ENCODE measurements at places on chromosomes 7 and 10. TPM values are rescaled to one million over a fixed set of nuclear protein-coding genes. Genes with fewer than 3 reads are reported as not detected.

Gene LRIT1
- not detected for total RNA-seq

Gene FRMPD2
- 4.3 TPM for total RNA-seq

Gene ASB10
- total RNA-seq: 17.2 TPM

Gene NPSR1
- not detected for total RNA-seq

Gene PLXDC2
- total RNA-seq: 27.2 TPM

Gene SPDYE5
- not detected for total RNA-seq

Gene PIK3AP1
- total RNA-seq: 10.5 TPM

Gene CHST15
- total RNA-seq: 9.2 TPM

Gene FAM25G
- not detected for total RNA-seq

Gene OR13A1
- not detected for total RNA-seq

Gene AKR1C2
- total RNA-seq: 55.5 TPM

Gene SPDYE2B
- total RNA-seq: not detected

Gene RGR
- 0.36 TPM for total RNA-seq

Gene TLX1
- 1.0 TPM for total RNA-seq

Gene ACSL5
- 7.7 TPM for total RNA-seq

Gene TEX47
- not detected for total RNA-seq

Gene SUN3
- total RNA-seq: not detected

Gene SPDYE9
- total RNA-seq: not detected

Gene SPOCK2
- total RNA-seq: 7.8 TPM

Gene GBX1
- 1.0 TPM for total RNA-seq

Gene CCDC126
- 7.8 TPM for total RNA-seq

Gene TRIM73
- total RNA-seq: 1.4 TPM

Gene AKR1B15
- not detected for total RNA-seq

Gene GPR85
- total RNA-seq: 3.4 TPM

Gene SPDYE6
- total RNA-seq: not detected

Gene UFSP1
- total RNA-seq: 2.8 TPM

Gene CDC123
- total RNA-seq: 70.4 TPM

Gene SFRP4
- total RNA-seq: 3.8 TPM

Gene AGR2
- total RNA-seq: not detected

Gene HUS1
- total RNA-seq: 24.3 TPM

Gene UNCX
- not detected for total RNA-seq

Gene TAX1BP1
- total RNA-seq: 140 TPM

Gene STK31
- total RNA-seq: 0.47 TPM

Data from right cardiac atrium (tissue), 5 donors.